ENCODE measurements at places on chromosomes 3 and 15. TPM values are rescaled to one million over a fixed set of nuclear protein-coding genes. Genes with fewer than 3 reads are reported as not detected.

DNA sequence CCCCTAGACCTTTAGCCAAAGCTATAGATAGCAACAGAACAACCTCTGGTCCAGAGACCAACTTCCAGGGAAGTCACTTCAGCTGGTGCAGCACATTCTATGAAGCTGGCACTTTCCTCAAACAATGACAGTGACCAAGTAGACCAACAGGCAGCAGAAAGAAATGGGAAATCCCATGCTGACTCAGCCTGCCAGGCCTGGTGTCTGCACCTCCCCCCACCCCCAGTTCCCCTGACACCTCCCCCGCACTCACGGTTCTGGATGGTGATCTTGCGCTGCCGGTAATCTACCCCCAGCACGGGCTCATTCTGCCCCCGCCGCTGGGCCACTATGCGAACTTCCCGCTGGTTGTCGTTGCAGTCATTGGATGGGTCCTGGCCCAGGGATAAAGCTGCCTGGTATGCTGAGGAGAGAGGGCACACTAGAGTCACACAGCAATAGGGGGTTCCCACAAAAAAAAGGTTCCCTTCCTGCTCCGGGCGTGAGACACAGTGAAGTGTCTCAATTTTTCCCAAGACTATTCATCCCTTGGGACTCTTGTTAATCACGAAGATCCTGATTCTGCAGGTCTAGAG is 17.0 kb downstream of the ILDR1 start:
- no peak for DNase-seq

- no peak for DNase-seq
Measured at GRCh38 chr3:30586096-30586805, 20.1 kb upstream of the TGFBR2 start.

- no peak for DNase-seq
Measured at GRCh38 chr3:176554264-176554663, 643.0 kb downstream of the TBL1XR1 start.

- no peak for DNase-seq
Measured at GRCh38 chr3:184305577-184305976, 6.5 kb downstream of the PSMD2 start.

GRCh38 chr15:82862886-82863285 is 53.5 kb downstream of the WHAMM start:
- DNase-seq = peak; percentile 69

DNA sequence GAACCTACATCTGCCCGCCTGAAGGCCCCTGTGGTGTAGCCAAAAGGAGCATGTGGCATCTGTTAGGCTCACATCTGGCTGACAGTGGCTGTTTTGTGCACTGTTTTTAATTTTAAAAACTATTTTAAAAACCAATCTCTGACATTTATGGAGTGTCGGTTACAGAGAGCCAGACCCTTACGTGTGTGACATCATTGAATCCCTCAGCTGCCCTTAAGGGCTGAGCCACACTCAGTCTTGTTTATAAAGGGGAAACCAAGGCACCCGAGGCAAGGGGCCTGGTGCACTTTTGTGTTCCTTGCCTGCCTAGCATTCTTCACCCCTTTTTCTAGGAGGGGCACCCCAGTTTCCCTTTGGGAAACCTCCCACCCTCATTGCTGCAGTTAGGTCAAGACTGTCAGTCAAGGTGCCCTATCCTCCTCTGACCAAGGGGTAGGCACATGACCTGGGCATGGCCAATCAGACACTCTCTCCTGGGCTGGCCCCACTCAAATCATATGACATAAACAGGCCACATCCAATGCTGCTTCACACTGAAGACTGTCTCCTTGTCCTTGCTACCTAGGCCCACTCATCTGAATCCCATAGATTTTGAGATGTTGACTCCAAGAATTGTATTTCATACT is 105.3 kb downstream of the LSM3 start:
- no peak for DNase-seq

DNA sequence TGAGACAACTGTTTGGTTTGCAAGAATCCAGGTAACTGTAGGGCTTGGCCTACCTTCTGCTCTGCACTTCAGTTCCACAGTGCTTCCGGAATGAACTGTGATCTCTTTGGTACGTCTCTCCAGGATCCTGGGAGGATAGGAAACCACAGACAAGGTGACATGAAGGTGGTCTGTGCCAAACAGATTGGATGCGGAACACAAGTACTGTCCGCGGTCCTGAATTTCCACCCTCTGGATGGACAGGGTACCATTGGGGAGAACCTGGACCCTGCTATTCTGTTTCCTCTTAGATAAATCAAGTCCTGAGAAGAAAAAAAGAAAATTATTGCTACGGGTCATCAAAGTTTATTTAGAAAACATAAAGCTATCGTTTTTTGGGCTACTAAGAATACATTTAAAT is 17.3 kb downstream of the IGSF10 start:
- no peak for DNase-seq

The ZCWPW2 gene
- total RNA-seq = 1.3 TPM

The GOLGA8M gene
- not detected for total RNA-seq

The RTP3 gene
- total RNA-seq = not detected

The SNX1 gene
- total RNA-seq = 53.4 TPM

The ANKUB1 gene
- not detected for total RNA-seq

The IL20RB gene
- total RNA-seq = 288 TPM

All from lower leg skin (tissue), 4 donors.